ENCODE measurements at places on chromosomes 5 and 9. TPM values are rescaled to one million over a fixed set of nuclear protein-coding genes. Genes with fewer than 3 reads are reported as not detected.

CYLC2 gene
- not detected for total RNA-seq

OSMR gene
- 102 TPM for total RNA-seq

- no peaks in the 10 kb centered on the region for H3K36me3 ChIP-seq
- H3K27ac ChIP-seq, result no peak overlapping the region
- H3K4me3 ChIP-seq, result no peak overlapping the region
- no peaks in the 10 kb centered on the region for H3K27me3 ChIP-seq
- H3K4me1 ChIP-seq, result peaks cover 2% of the 10 kb centered on the region
Observed at GRCh38 chr9:73118898-73119554, 32.6 kb upstream of the ANXA1 start.

- no peak overlapping the region for H3K27ac ChIP-seq
- no peaks in the 10 kb centered on the region for H3K27me3 ChIP-seq
- no peak overlapping the region for H3K4me3 ChIP-seq
- no peaks in the 10 kb centered on the region for H3K36me3 ChIP-seq
- no peaks in the 10 kb centered on the region for H3K4me1 ChIP-seq
Observed at GRCh38 chr5:86688406-86688805, 70.7 kb downstream of the COX7C start.

- no peak overlapping the region for H3K4me3 ChIP-seq
- no peak overlapping the region for H3K27ac ChIP-seq
- no peaks in the 10 kb centered on the region for H3K27me3 ChIP-seq
- DNase-seq, result no peak
Observed at GRCh38 chr5:11076945-11077613, 316.0 kb upstream of the DAP start.

- H3K27me3 ChIP-seq, result no peaks in the 10 kb centered on the region
- no peaks in the 10 kb centered on the region for H3K36me3 ChIP-seq
- no peak overlapping the region for H3K4me3 ChIP-seq
- DNase-seq, result no peak
- H3K4me1 ChIP-seq, result no peaks in the 10 kb centered on the region
Observed at GRCh38 chr9:123390337-123391135, 34.5 kb downstream of the CRB2 start.

DNA sequence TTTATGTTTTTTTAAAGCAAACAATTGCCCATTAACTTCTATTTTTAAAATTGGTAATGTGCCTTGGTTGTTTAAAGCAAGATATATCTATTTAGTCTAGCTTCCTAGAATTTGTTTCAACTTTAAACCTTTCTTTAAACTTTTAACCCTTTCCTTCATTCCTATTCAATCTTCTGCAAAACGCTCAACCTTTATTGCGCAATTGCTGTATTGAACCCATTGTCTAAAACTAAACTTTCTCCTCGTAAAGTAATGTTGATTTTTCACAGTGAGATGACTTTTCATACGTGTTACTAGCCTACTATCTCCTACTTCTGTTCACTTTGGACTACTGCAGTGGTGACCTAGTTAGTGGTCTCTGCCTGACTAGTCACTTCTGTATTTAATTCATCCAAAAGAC is 63.3 kb downstream of the SMC5 start:
- no peaks in the 10 kb centered on the region for H3K27me3 ChIP-seq
- H3K4me3 ChIP-seq, result no peak overlapping the region
- DNase-seq, result no peak

Data from fibroblast of lung (primary cell).